ENCODE measurements at places on chromosomes 6 and 20.

- DNase-seq = no peak
These were observed 766 bp upstream of the TBC1D22B start for GRCh38 chr6:37256692-37257319.

GRCh38 chr6:25142506-25142905 is 136.7 kb upstream of the CARMIL1 start:
- DNase-seq = no peak

DNA sequence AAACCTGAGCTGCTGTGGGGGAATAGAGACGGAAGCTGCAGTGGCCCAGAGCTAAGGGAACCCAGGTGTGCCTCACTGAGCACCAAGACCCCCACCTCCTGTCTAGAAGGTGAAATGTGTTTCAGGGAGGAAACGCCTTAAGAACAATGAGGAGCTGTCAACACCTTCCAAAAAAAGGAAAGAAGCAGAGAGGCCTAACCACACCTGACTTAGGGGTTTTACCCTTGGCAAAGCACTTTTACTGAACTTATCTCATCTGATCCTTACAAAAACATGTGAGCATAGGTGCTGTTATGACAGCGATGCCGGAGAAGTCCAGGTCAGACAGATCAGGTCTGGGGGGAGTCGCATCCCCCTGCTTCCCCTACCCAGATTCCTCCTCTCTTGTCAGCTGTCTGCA is 16.1 kb upstream of the CDKN1A start:
- DNase-seq = no peak

GRCh38 chr6:43835872-43836419 is 65.9 kb downstream of the VEGFA start:
- no peak for DNase-seq

DNA sequence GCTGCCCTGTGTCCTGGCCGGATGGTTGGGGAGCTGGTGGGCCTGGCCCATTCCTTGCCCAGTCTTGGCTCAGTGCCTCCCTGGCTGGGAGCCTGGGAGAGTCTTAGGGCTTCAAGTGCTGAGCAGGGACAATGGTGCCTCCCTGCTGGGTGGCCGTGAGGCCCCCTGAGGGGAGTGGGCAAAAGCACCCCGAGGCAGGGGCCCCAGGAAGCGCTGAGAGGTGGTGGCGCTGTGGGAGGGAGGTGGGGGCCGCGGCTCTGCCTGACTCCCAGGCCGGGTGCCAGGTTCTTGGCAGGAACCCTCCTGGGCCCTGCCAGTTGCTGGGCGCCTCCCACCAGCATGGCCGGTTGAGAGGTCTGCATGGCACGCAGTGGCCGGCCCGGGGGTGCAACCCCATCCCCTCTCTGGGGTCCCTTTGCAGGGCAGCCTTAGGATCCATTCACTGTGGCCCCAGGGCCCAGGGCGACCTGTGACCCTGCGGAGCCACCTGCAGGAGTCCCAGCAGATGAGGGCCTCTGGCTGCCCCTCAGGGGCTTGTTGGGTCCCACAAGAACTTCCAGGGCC is 9.2 kb upstream of the RPS21 start:
- DNase-seq = no peak

DNA sequence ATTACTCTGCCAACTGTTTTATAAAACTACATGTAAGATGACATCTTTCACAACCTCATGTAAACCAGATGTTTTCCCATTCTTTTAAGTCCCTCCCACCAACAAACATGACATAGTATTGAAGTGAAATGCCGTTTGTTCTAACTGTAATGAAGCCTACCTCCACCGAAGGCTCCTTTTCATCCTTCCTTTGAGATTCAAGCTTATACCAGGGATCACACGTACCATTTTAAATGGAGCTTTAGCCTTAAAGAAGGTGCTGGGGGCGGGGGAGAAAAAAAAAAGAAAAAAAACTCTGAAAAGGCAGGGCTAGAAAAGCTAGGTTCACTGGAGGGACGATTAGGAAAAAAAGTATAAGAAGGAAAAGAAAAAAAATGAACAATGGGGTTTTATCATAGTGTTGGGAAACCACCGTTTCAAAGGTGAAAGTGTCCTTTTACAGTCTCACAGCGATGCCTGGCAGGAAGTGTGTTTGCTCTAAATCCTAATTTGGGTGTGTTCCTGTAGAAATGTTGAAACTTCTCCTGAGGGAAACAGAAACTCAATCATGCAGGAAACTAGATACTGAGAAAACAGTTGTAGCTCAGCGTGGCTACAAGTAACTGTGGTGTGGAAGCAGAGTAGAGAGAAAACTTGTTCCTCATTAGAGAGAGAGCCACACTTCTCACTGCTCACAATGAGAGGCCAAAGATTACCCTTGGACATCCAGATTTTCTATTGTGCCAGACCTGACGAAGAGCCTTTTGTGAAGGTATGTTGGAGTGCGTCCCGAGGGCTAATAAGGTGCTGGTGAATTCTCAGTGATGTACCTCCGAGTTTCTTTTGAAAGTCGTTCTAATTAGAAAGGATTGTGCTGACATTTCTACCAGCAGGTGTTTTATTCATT is 37.6 kb upstream of the HINT3 start:
- DNase-seq = peak; percentile 92

- no peak for DNase-seq
These were observed 539 bp downstream of the CDYL start for GRCh38 chr6:4776493-4777393.

- DNase-seq = peak; percentile 40
These were observed 746 bp downstream of the NUP153 start for GRCh38 chr6:17705778-17706579.

GRCh38 chr6:156955494-156956183 is 178.5 kb downstream of the ARID1B start:
- no peak for DNase-seq

- DNase-seq = no peak
These were observed 269.9 kb downstream of the TBC1D32 start for GRCh38 chr6:121064345-121064744.

DNA sequence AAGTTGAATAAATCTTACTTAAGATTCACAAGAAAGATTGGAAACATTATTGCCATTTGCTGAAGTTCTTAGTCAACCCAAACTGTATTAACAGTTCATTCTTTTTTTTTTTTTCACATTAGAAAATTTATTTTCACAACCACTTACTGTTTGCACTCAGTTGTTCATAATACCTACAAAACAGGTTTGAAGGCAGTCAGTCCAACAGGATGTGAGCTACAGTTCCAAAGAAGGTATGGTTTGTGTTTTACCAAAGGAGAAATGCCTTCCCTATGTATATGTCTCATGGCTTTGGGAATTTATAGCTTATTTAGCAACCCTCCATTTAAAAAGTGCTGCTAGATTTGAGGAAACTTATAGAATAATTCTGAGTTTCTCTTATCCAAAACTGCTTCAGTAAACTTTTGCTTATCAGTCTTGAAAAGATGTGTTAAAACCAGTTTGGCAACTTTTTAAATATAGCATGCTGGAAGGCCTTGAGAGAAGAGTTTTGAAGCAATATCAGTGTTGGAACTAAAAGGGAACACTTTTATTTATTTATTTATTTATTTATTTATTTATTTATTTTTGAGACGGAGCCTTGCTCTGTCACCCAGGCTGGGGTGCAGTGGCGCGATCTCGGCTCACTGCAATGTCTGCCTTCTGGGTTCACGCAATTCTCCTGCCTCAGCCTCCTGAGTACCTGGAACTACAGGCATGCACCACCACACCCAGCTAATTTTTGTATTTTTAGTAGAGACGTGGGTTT is 46.8 kb upstream of the RREB1 start:
- no peak for DNase-seq

GRCh38 chr6:98847779-98848538 is 13.6 kb downstream of the POU3F2 start:
- DNase-seq = no peak

DNA sequence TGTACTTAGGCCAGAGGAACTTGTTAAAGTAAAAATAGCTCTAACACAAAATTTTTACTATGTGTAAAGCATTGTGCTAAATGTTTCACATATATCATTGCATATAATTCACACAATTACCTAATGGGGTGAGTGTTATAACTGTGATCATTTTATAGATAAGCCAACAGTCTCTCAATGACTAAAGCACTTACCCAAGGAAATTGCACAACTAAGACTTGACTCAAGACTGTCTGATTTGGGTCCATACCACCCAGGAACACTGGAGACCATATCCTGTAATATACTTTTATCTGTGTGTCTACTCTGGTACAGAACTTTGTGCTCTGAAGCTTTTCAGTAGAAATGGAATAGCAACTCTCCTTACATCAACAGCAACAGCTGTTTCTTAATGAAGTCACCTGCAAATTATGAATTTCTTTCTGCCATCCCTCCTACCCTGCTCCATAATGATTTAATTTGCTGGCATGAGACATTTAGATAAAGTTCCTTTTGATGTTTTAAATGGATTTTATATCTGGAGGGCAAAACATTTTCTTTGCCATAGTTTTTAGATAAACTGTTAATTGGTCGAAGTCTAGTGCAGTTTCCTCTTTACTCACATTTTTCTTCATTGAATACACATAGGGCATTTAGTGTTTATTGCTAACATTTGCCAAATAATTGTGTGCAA is 47.5 kb downstream of the TSPYL4 start:
- no peak for DNase-seq

- DNase-seq = no peak
These were observed 868 bp downstream of the SAMD10 start for GRCh38 chr20:63978319-63979228.

DNA sequence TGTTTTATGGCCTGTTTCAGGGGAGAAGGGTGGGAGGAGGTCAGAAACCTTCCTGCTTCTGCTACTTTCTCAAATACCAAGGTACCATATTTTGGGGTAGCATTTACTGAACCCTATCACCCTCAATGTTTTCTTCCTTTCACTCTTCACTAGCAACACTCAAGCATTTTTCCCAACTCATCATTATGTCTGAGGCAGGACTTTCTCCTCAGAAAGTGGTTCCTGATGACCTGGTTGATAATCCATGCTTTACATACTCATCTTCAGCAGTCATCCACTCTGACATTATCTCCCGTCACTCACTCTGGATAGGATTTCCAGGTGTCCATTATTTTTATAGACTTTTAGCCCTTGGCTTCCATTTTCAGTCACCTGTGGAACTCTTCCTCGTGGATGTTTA is 21.1 kb downstream of the ZNF292 start:
- no peak for DNase-seq

DNA sequence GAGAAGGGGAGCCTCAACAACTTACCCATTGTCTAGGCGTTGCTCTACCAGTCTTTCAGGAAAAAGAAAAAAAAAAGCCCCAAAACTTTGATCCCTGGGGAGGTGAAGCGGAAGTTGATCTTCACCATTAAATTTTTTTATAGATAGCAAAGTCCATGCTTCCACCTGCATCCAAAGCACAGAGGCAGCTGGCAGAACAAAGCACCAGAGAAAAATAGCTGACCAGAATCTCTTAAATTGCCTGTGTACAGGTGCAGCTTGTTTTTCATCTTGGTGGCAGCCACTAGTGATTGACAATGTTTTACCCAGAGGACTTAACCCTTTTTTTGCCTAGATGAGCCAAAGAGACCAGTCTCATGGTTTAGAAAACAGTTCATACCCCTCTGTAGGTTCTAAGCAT is 86.0 kb downstream of the MYB start:
- no peak for DNase-seq

- DNase-seq = no peak
These were observed 30.0 kb downstream of the BRPF3 start for GRCh38 chr6:36226438-36227047.

GRCh38 chr6:105014448-105014847 is 57.5 kb downstream of the LIN28B start:
- DNase-seq = no peak

DNA sequence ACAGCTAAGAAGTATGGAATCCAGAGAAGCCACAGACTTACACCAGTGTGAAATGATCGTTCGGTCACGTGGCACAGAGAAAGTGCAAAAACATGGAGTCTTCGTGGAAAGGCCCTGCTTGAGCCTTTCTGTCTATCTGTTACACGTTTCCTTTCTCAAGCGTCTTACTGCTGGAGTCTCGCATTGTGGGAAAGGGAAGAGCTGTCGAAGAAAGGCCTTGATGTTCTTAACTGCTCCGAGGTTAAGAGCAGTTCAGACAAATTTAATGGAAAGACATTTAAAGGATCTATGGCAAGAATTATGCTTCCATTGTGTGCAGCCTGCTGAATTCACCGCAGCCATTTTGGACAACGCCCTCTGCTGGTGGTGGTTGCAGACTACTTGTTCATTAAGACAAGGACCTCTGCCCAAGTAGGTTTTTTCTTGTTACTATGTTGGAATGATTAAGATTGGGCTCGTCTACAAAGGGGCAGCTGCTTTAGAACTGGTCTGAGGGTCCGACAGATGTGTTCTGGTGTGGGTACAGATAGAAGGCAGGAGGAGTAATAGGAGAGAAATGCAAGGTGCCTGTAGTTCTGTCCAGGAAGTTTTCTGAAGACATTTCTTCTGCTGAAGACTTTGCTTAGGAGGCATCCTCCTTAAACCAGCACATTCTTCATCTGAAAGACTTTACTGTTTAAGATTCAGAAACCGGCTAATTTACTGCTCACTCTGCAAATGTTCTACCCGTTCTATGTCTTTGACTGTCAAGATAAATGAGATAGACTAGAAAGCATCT is 24.7 kb upstream of the CCN6 start:
- DNase-seq = peak; percentile 32

DNA sequence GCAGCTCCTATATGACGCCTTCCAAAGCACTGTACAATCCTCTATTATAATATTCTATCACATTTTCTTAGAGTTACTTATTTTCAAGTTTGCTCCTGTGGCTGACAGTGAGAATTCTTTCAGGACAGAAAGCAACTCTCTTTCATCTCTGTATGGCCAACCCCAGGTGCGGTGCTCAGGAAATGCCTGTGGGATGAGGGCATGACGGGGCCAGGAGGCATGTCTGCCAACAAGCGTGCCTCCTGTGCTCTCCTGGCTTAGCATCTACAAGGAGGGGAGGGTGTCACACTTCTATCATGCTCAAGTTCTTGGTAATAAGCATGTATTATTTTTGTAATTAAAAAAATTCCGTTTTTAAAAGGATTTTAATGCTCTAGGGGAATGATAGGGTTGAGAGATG is 11.4 kb downstream of the MRPL14 start:
- DNase-seq = peak; percentile 80

DNA sequence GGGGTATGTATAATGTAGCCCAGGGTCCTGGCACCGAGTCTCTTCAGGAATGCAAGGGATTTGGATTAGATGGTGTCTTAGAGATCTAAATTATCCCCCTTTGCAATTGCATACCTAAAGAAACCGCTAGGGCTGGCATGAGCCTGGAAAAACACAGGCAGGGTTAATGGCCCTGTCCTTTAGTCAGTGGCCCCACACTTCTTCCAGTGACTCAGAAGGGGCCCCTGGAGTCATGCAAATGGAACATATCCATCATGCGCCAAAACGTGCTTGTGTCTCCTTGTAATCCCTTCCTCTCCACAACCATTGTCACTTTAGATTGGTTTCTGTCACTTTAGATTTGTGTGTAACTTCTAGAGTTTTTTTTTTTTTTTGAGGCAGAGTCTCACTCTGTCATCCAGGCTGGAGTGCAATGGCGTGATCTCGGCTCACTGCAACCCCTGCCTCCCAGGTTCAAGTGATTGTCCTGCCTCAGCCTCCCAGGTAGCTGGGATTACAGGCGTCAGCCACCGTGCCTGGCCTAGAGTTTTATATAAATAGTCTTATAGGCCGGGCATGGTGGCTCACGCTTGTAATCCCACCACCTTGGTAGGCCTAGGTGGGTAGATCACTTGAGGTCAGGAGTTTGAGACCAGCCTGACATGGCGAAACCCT is 8.7 kb upstream of the MYBL2 start:
- DNase-seq = no peak

Measured in kidney glomerular epithelial cell (primary cell).